ENCODE measurements at places on chromosomes 5 and 9.

DNA sequence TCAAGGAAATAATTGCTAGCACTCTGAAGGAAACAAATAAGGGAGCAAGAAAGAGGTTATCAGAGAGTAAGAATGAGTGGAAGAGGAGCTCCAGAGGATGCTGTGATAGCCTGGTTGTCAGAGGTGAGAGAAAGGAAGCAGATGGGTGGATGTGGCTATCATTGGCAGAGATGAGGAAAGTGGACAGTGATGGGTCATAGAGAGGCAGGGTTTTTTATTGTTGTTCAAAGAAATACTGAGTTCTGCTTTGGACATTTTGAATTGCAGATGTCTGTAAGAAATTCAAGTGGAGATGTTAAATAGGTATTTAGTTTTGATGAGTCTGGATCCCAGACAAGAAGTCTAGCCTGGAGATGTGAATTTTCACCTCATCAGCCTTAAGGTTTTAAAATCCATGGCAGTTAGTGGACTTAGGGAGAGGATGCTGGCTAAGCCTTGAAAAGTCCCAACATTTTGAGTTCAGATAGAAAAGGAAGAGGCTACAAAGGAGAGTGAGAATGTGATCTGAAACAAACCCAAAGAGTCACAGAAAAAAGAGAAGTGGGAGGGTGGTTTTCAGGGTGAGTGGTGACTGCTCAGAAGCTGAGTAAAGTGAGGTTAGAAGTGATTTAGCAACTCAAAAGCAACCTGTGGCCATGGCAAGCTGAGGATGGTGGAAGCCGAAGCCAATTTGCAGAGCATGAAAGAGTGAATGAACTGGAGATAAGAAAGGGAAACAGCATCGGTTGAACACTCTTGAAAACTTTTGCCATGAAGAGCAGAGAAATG lies 50.4 kb downstream of the PPIC start:
- no peak for DNase-seq

GRCh38 chr5:96868603-96869371 lies 7.5 kb upstream of the ERAP2 start:
- peak; percentile 79 for DNase-seq

DNA sequence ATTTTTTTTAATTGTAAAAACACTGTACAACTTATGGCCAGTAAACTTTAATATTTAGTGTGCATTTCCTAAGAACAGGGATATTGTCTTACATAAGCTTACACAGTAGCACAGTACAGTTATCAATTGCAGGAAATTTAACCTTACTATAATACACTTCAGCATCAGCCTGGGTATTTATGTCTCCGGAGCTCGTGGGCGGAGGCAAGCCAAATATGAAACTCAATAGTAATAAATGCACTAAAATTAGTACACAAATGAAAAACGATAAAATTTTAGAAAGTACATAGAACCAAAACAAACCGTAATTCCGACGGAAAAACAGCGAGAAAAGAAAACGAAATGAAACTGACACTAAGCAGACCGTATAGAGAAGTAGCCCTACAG lies 91.2 kb downstream of the ANXA2R start:
- no peak for DNase-seq

- DNase-seq, result no peak
These were observed 444.3 kb downstream of the ENC1 start for GRCh38 chr5:74196233-74196632.

DNA sequence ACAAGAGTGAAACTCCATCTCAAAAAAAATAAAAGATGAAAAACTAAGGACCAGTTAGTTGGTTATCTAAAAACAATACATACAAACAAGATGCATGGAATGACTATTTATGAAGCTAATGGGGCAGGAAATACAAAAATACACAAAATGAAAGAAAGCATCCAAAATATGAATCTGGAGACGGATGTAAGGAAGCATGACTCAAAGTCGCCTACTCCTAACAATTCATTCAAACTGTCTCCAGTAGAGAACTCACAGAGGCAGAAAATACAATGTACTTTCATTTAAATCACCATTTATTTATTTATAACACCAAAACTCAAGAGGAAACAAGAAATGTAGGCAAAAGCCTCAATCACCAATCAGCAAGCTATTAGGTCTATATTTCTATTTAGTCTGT lies 68.4 kb downstream of the SCAI start:
- peak; percentile 47 for DNase-seq

DNA sequence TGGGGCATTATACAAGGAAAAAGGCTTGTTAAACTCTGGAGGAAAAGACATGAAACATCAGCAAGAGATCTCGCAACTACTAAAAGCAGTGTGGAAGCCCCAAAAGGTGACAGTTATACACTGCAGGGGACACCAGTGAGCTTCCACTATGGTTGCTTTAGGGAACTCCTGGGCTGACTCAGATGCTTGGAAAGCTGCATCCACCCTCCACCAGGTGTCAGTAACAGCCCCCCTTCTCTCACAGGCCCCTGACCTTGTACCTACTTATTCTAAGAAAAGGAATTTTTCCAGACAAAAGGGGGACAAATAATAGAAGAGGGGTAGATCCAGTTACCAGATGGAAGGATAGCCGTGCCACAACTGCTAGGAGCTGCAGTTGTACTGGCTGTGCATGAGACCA lies 154.4 kb upstream of the COX7C start:
- DNase-seq, result no peak

- DNase-seq, result no peak
These were observed 99.6 kb downstream of the TRIM32 start for GRCh38 chr9:116786737-116787136.

- DNase-seq, result peak; percentile 36
These were observed 5.6 kb upstream of the SEC24A start for GRCh38 chr5:134642931-134643530.

- DNase-seq, result no peak
These were observed 1830.1 kb upstream of the NUDT12 start for GRCh38 chr5:105392710-105393149.

DNA sequence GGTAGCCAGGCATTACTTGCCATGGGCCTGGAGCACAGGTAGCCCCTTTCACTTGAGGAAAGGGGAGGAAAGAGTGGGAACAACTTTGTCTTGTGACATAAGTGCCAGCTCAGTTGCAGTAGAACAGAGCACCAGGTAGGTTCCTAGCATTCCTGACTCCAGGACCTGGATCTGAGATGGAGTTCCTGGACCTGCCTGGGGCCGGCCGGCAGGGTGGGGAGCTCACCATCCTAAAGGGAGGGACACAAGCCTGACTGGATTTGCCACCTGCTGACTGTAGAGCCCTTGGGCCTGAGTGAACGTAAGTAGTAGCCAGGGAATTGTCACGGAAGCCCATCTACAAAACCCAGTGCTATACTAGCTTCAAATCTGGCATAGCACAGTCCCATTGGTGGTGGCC lies 653.3 kb upstream of the CDH6 start:
- DNase-seq, result no peak

DNA sequence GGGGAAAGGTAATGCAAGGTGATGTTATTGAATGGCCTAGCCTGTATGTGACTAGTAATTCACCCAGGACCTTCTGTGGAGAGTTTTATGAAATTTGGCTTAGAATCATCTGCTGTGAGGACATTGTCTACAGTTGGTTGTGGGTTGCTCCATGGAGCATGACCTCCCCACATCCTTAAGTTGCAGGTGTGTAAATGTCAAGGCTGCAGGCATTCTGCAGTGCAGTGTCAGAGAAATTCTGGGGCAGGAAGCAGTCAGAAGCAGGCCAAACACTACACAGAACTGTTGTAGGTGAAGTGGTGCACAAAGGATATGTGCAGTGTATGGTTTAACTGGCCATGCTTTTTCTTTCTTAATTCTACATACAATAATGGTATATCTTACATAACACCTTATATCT lies 588.3 kb downstream of the EBF1 start:
- no peak for DNase-seq

DNA sequence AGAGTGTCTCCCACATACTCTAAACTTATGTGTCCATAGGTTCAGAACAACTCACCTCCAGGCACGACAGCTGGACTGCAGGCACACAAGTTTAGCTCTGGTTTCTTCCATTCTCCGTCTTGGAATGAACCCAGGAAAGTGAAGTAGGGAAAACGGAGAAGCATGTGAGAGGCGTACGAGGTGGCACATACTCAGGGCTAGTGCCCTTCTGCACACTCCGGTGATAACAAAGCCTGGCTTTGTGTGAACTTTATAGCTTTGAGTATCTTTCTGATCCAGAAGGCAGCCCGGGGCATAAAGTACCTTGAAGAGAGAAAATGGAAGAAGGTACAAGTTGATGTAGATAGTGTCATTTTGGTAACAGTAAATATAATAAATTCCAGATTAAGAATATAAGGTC lies 11.1 kb upstream of the HTR4 start:
- DNase-seq, result no peak
